MG63 (cell line): ENCODE measurements at places on chromosomes 1 and 21. TPM values are rescaled to one million over a fixed set of nuclear protein-coding genes. Genes with fewer than 3 reads are reported as not detected.
A peak's percentile ranks its signal among the peaks of the same experiment; 100 is the strongest.

The PPIE gene
- total RNA-seq: 80.7 and 112 TPM in 2 replicates

The RNF186 gene
- total RNA-seq: not detected in 2 replicates

The RIPK4 gene
- total RNA-seq: 0.76 and 2.2 TPM in 2 replicates

The CYP4Z1 gene
- not detected in 2 replicates for total RNA-seq

The GBP7 gene
- not detected in 2 replicates for total RNA-seq

DNA sequence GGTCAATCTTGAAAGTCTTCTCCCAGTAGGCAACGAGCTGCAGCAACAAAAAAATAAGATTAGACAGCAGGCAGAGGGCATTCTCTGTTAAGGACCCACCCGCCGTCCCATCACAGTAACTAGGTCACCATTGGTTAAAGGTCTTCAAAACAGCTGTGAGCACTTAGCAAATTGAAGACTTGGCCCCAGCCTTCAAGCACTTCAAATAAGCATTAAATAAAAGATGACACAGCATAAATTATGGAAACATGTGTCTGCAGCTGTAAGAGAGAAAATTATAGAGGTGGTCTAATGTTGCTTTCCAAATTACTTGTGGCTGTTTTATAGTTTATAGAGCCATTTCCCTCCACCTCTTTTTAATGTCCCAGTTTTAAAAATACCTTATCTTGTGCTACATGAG is 61.2 kb downstream of the VANGL1 start:
- DNase-seq: no peak

DNA sequence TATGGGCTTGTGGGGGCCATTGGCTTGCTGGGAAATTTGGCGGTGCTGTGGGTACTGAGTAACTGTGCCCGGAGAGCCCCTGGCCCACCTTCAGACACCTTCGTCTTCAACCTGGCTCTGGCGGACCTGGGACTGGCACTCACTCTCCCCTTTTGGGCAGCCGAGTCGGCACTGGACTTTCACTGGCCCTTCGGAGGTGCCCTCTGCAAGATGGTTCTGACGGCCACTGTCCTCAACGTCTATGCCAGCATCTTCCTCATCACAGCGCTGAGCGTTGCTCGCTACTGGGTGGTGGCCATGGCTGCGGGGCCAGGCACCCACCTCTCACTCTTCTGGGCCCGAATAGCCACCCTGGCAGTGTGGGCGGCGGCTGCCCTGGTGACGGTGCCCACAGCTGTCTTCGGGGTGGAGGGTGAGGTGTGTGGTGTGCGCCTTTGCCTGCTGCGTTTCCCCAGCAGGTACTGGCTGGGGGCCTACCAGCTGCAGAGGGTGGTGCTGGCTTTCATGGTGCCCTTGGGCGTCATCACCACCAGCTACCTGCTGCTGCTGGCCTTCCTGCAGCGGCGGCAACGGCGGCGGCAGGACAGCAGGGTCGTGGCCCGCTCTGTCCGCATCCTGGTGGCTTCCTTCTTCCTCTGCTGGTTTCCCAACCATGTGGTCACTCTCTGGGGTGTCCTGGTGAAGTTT is 550 bp downstream of the RXFP4 start:
- no peak for DNase-seq

- DNase-seq: peak; percentile 32
Observed at GRCh38 chr1:233440951-233441401, 113.5 kb downstream of the MAP3K21 start.

DNA sequence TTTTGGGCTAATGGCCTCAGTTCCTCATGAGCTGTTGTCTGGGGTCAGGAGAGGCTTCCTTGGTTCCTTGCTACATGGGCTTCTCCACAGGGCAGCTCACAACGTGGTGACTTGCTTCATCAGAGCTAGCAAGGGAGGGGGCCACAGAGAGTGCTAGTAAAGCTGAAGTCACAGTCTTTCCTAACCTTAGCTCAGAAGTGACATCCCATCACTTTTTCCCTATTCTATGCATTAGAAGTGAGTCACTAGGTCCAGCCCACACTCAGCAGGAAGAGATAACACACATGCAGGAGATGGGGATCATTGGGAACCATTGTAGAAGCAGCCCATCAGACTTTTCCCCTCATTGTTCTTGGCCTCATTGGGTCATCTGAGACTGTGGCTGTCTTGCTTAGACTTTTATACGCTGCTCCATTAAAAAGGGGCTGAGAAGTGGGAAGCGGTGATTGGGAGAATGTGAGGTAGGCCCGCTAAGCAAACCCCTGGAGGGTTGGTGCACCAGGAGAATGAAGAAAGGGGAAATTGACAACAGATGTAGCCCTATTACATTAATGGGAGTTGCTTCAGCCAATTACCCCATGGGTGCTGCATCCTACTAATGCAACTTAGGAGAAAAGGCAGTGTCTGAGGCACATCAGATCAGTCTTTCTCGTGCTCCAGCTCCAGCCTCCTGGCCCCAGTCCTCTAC is 22.1 kb upstream of the IGSF21 start:
- no peak for DNase-seq

DNA sequence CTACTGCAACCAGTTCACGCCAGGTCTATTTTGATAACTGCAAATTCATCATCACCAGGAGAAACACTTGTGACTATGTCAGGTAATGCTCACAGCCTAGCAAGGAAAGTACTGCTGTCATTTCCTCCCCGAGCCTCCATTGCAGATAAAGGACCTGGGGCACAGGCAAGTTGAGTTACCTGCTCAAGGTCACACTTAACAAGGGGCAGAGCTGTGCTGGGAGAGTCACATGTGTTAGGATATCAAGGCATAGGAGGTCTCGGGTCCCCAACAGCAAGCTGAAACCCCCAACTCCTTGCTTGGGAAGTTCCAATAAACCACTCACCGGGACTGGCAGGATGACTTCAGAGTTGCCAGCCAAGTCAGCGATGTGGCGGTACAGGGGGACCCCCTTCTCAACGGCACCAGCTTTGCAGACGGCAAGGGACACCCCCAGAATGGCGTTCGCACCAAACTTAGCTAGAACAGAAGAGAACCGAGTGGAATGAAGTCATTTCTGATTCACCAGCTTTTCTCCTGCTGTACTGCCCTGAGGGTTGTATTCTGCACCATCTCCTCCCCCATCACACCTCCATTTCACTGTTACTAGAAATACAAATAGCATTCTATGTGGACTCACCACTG is 11.6 kb downstream of the ENO1 start:
- no peak for DNase-seq

DNA sequence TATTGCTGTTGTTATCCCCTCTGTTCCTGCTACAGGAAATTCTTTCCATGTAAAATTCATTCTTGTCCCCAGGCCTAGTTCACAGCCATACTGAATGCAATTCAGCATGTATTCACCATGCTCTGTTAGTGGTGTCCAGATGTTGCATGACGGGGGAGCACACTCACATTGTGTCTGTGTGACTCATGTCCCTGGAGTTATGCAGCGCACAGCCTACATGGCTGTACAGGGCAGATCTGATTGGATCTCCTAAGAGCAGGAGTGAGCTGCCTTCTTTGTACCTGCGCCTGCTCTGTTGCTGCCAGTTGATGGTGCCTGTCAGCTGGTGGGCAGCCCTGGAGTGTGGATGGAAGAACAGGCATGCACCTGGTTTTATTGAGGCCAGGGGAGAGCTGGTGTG is 17.6 kb downstream of the HTR6 start:
- no peak for DNase-seq

DNA sequence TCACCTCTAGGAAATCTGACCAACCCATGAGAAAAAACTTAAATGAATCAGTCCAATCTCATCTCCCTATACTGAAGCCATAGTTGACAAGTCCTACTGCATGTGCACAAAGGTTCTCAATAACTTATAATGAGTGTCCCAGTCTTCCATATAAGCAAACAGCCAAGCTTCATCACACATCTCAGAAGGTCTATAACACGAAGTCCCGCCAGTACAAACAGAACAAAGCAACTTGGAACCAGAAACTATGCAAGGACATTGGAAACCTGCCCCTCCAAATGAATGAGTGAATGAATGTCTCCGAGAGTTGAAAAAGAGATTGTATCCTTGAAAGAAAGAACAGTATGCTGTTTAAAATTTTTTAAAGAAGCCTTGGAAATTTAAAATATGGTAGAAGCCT is 53.6 kb upstream of the IPO9 start:
- no peak for DNase-seq

DNA sequence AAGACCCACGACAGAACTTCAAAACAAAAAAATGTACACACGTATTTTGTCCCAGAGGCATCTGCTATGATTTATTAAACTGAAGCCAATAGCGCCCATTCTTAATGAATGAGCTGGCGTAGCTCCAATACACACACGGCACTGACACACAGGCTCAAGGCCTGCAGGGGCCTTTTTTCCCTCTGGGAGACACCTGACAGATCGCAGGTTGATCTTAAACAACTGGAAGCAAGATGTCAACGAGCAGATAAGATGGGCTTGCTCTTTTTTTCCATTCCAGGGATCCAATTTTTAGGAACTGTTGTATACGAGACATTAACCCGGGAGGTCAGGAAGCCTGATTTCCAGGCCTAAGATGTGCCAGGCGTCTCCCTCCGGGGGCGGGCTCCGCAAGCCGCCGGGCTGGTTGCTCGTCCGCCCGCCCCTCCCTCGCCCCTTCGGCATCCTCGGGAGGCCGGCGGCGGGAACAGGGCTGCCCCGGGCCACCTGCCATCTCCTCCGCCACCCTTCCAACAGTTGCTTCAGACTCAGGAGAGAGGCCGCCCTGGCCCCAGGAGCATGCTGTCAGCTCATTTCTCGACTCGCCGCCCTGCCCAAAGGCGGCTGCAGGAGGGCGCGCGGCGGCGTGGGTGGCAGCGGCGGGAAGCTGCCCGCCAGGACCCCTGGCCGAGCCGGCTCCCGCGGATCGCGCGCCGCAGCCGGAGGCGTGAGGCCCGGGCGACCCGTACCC is 735 bp downstream of the TTC13 start:
- DNase-seq: peak; percentile 55

DNA sequence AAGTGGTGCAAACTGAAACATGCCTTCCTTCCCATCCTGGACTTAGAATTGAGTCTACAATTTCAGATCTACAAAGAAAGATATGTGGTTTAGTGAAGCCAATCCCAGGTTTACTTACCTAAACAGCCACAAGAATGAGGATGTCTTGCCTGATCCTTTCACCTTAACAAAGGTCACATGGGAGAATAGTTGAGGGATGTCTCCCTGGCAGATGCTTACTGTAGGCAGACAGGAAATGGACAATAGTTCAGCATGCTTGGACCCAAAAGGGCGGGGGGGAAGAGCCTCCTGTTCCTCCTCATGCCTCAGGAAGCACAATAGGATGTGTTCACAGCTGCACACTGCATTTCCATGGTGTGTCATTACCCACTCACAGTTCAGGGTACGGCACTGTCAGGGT is 492.7 kb upstream of the USP24 start:
- DNase-seq: no peak
